GM12864 (cell line): ENCODE measurements at places on chromosomes 7 and 10.

DNA sequence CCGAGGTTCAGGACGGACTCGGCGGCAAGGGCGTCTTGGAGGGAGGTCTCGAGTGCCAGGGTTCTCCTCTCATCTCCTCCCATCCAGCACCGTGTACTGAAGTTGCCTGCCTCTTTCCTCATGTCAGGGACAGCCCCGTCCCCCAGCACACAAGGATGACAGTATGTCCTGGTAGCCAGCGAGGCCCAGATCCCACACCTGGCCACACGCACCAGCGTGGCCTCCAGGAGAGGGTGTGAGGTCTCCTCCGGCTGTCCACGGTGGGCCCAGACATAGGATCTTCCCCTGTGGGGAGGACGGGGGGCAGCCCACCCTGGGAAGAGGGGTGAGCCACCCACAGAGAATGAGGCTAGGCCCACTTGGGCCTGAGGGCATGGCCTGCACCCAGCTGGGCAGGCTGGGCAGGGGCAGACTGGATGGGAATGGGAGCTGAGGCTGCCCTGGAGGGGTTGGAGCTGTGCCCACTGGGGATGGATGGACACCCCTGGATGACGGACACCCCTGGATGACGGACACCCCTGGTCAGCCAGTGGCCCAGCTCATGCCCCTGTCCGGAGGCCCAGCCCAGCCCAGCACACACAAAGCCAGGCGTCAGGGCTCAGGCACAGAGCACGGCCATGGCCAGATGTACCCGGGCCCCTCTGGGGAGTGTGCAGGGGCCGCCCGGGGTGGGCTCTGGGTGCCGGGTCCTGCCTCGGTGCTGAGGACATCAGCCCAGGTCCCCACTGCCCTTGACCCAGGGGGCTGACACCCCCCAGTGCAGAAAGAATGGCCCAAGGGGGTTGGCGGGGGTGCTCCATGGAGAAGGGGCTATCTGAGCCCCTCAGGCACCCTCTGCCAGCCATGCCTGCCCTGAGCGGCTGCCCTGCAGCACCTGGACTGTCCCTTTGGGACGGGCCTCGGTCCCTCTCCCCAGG, 30.9 kb upstream of the CFAP46 start:
- DNase-seq = no peak

DNA sequence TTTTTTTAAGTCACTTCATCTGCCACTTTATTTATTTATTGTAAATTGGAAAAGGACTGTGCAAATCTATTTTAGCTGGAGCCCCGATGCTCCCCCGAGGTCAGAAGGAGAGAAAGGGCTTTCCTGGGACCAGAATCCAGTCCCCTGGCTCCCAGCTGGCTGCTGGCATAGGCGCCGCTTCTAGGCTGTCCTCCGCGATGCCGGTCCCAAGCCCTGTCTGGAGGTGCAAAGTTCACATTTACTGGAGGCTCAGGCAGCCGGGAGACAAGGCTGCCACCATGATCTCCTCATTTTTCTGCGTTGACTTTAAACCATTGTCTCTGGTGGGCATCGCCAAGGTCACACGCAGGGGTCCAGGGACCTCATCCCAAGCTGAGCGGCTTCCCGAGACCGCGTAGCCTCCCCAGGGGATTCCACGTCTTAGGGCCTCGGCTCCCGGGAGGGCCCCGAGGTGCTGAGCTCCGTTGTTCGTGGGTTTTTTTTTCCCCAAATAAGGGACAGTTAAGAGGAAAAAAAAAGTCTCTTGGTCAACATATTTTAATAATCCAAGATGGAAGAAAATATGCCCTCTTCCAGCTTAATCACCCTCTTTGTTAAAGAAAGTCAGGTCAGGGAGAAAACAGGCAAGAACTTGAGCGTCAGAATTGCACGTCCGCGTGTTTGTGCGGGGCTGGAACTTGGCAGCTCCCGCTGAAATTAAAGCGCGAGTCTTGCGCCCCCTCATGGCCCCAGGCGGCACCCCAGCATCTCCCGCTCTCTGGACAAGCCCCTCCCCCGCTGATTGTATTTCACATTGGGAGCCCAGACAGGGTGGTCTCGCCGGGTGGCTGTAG, 11.9 kb downstream of the RGR start:
- no peak for DNase-seq

GRCh38 chr7:22202141-22202540, 154.8 kb downstream of the RAPGEF5 start:
- no peak for DNase-seq

DNA sequence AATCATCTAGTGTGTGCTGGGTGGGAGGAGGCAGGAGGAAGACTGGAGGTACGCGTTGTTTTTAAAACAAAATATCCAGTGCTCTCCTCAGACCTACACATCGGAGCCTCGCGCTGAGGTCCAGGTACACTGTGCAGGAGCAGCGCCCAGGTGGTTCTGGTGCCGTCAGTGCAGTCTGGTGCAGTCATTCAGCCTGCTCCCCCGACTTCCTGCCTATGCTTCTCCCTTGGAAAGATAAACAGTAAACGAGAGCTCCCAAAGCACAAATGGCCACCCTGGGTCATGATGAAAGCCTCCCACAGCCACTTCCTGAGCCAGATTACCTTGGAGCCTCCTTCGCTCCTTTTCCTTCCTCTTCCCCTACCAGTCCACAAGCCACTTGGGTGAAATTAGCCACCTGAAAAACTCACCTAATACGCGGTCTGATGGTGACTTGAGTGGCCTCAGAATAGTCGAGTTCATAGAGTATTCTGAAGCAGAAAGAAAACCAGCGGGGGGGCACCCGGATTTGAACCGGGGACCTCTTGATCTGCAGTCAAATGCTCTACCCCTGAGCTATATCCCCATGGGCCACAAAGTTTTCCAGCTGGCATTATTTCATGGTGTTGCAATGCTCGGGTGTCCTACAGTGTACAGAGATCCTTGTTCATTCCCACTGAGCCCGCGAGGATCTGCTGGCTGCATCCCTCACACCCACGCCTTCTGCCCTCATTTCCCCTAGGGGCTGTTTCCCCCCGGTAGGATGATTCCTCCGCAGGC, 82.5 kb downstream of the ZNF467 start:
- no peak for DNase-seq

GRCh38 chr7:157017603-157018327, 7.3 kb upstream of the MNX1 start:
- DNase-seq = no peak

DNA sequence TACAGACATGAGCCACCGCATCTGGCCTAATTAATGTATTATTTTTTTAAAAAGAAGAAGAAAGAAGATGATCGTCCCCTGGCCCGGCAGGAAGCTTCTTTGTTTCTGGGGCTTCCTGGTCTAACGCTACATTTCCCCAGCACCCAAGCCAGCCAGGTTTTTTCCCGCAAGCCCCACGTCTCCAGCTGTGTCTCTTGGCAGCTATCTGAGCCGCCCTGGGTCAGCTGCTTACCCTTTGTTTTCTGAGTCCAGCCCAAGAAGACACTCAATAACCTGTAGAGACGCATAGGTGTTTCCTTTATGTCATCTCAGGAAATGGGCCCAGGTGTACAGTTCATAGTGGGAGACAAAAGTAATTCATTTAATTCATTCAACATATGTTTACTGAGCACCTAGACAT, 110.2 kb downstream of the MTPAP start:
- no peak for DNase-seq

DNA sequence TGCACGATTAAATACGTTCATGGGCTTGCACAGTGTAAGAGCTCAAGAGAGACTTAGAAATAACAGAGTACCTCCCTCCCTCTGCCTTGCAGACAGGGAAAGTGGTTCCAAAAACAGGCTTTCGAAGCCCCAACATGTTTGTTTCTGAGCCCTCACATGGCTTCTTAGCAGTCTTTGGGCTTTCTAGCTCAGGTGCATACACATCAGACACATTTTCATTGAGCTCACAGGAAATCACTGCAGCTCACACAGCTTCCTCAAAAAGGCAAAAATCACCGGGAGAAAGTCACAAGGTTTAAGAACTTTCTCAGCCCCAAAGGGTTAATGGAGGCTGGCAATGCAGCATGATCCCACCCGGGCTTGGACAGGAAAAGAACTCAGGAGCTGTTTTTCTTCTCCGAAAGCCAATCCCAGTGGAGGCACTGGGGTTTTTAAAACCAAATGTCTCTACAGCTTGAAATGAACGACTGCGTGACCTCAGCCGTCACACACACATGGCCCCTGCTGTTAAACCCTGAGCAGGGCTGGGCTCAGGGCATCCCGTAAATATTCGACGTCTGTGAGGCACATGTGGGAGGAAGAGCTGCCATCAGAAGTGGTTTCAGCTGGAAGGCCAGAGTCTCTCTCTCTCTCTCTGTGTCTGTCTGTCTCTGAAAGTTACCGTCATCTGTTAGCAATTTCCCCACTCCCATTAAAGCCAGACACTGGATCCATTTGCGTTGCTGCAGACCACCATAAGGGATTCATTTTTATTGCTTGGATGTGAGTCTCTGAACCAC, 69.7 kb downstream of the CALML3 start:
- no peak for DNase-seq
